ENCODE measurements at places on chromosomes 1 and 21.

- DNase-seq: no peak
These were observed 79.0 kb upstream of the MAP10 start for GRCh38 chr1:232726048-232726779.

DNA sequence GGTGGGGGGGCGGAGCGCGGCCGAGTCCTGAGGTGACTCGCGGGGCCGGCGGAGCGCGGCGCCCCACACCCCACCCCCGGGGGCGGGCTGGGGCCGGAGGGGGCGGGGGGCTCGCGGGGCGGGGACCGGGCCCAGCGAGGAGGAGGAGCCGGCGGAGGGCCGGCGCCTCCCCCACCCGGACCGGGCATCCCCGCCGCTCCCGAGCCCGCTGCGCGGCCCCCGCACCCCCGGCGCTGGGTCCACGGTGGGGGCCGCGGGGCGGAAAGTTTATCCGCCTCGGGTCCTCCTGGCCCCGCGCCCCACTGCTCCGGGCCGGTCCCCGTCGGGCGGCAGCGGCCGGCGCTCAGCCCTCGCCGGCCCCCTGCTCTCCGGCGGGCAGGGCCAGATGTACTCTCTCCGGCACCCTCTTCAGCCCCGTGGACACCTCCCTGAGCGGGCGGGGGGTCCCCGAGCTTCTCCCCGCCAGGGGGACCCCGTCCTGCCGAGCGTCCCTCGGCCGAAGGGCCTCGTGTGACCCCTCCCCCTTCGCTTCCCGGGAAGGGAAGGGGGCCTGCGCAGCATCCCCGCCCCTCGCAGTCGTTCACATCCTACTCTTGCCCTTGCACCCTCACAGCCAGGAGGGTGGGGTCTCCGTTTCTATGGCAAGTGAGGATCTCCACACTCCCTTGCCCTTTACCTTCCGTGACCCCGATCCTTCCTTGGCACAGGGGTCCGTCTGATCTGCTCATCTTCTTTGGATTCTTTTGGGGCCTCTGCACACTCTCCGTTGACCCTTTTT lies 663 bp downstream of the CAMTA1 start:
- no peak for DNase-seq

GRCh38 chr1:239897458-239897857 lies 194.2 kb upstream of the FMN2 start:
- DNase-seq: no peak

- DNase-seq: no peak
These were observed 18.4 kb downstream of the PIGK start for GRCh38 chr1:77200806-77201205.

GRCh38 chr21:45806042-45806441 lies 162.5 kb downstream of the PCBP3 start:
- DNase-seq: no peak

GRCh38 chr1:206864939-206865671 lies at the start of gene IL20:
IL20 (plus strand) TSS chr1:206865623; CDS start chr1:206865853, 230 bp downstream.
- peak; percentile 69 for DNase-seq

DNA sequence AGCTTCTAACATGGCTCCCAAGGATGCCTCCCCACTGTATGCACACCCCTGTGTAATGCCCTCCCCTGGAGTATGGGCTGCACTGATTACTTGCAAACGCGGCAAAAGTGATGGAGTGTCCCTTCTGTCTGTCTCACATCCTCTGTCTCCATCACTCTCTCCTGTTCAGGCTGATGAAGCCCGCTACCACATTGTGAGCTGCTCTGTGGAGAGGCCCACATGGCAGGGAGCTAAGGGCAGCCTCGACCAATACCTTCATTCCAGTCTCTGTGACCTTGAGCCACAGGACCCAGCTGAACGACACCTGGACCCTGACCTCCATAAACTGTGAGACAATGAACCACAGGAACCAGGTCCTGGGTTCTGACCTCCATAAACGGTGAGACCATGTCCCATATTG lies 154.1 kb upstream of the ETV3 start:
- no peak for DNase-seq

DNA sequence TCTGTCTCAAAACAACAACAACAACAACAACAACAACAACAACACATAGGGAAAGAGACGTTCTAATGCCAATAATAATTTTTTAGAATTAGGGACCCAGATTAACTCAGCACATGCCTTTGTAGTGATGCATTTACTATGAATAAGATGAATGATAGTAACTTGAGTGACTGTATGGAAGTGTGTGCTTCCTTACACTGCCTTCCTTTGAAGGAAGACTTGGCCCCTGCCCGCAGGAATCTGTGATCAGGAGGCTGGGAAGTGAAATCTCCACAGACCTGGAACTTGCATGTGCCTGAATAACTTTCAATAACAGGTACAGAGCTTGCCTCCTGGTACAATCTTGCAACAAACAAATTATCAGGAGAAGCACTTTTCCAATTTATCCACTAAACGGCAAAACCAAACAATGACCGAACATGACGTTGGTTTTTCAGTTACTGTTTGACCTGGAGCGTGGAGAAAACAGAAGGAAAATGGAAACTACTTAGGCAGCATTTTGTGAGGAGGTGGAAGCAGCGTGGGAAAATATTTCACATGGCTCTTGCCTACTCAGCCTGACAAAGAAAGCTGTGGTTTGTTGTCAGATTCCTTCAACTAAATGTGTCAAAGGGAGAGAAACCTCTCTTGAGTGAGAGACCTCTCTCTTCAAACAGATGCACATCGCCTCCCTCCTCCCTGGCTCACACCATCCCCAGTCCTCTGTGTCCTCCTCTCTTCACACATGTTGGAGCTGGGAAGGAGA lies 10.1 kb upstream of the ABCA4 start:
- DNase-seq: no peak

- no peak for DNase-seq
These were observed 13.0 kb downstream of the SFPQ start for GRCh38 chr1:35179908-35180307.

DNA sequence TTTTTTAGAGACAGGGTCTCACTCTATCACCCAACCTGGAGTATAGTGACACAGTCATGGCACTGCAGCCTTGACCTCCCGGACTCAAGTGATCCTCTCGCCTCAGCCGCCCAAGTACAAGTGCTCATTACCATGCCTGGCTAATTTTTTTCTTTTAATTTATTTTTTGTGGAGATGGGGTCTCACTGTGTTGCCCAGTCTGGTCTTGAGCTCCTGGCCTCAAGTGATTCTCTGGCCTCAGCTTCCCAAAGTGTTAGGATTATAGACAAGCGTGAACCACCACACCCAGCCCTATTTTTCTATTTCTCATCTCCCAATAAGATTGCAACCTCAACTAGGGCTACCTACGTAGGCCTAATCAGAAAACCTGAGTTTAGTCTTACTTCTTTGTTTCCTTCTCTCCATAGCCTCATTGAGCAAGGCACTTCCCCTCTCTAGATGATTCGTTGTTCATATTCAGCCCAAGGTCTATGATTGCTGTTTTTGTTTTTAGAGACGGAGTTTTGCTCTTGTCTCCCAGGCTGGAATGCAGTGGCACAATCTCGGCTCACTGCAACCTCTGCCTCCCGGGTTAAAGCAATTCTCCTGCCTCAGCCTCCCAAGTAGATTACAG lies 1.1 kb upstream of the KPNA6 start:
- DNase-seq: no peak

GRCh38 chr1:54965624-54966340 lies 14.6 kb upstream of the TMEM61 start:
- no peak for DNase-seq

DNA sequence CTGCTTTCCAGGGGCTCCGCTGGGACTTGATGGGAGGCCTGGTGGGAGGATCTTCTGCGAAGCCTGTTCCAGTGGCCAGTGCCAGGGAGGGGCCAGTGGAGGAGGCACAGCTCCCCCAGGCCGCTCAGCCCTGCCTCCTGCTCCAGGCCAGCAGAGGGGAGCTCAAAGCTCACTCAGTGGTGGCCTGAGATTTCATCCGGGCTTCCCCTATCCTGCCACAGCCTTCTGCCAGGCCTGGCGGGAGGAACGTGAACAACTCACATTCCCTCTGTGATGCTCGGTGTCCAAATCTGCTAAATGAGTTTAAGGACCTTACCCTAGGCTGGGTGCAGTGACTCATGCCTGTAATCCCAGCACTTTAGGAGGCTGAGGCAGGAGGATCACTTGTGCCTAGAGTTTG lies 3.3 kb downstream of the CLCNKB start:
- DNase-seq: no peak

GRCh38 chr1:44036409-44037139 lies 5.3 kb upstream of the SLC6A9 start:
- DNase-seq: no peak
